ENCODE measurements at places on chromosomes 1 and 21. TPM values are rescaled to one million over a fixed set of nuclear protein-coding genes. Genes with fewer than 3 reads are reported as not detected.

The OR10Z1 gene
- total RNA-seq: not detected

The CA6 gene
- total RNA-seq: not detected

The CADM3 gene
- total RNA-seq: not detected

The LEFTY2 gene
- total RNA-seq: not detected

The KISS1 gene
- not detected for total RNA-seq

The MMEL1 gene
- not detected for total RNA-seq

The WNT3A gene
- total RNA-seq: not detected

The LCE6A gene
- total RNA-seq: not detected

The DIPK1A gene
- total RNA-seq: 10.2 TPM

The SVBP gene
- total RNA-seq: 23.0 TPM

The TMEM183A gene
- 70.7 TPM for total RNA-seq

The SPATA46 gene
- total RNA-seq: not detected

The ARHGEF16 gene
- 10.5 TPM for total RNA-seq

The KRTAP13-2 gene
- not detected for total RNA-seq

The MAN1C1 gene
- total RNA-seq: 1.1 TPM

The SLC25A34 gene
- 0.30 TPM for total RNA-seq

The HEYL gene
- total RNA-seq: 0.08 TPM

The ZBTB8A gene
- total RNA-seq: 4.1 TPM
